ENCODE measurements at places on chromosomes 2 and 18. TPM values are rescaled to one million over a fixed set of nuclear protein-coding genes. Genes with fewer than 3 reads are reported as not detected.

- H3K4me3 ChIP-seq = no peak overlapping the region
- H3K36me3 ChIP-seq = no peaks in the 10 kb centered on the region
- H3K4me1 ChIP-seq = no peaks in the 10 kb centered on the region
- H3K27me3 ChIP-seq = no peaks in the 10 kb centered on the region
- DNase-seq = no peak
These were observed 19.4 kb downstream of the TOGARAM2 start for GRCh38 chr2:29000481-29000880.

DNA sequence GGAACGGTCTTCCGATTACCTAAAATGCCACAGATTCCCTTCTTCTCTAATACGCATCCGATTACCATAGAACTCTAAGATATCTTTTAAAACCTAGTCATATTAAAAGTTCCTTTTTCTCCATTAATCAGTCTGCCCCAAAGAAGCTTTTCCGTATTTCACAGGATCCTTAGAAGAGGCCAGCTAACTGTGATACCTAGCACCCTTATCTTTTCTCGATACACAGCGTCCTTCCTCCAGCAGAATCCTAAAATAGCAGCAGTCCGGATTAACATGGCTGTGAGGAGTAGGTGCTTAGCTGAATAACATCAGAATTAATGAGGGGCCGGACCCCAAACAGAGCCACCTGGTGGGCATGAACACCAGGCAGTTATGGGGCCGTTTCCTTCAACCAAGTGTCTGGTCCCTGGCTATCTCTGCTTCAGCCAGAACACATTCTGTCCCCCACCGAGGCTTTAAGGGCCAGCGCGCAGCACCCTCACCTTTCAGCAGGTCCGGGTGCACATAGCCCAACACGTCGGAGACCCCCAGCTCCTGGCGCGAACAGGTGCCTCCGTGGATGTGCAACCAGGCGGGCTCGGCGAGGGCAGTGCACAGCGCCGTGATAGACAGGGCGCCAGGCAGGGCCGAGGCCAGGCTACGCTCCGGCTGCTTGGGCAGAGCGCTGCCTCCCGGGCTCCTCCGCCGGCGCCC is 995 bp downstream of the TMEM127 start:
- H3K36me3 ChIP-seq = peaks cover 38% of the 10 kb centered on the region
- H3K4me1 ChIP-seq = peaks cover 47% of the 10 kb centered on the region
- no peak overlapping the region for H3K27ac ChIP-seq
- peak overlapping the region; percentile 76 for H3K4me3 ChIP-seq

DNA sequence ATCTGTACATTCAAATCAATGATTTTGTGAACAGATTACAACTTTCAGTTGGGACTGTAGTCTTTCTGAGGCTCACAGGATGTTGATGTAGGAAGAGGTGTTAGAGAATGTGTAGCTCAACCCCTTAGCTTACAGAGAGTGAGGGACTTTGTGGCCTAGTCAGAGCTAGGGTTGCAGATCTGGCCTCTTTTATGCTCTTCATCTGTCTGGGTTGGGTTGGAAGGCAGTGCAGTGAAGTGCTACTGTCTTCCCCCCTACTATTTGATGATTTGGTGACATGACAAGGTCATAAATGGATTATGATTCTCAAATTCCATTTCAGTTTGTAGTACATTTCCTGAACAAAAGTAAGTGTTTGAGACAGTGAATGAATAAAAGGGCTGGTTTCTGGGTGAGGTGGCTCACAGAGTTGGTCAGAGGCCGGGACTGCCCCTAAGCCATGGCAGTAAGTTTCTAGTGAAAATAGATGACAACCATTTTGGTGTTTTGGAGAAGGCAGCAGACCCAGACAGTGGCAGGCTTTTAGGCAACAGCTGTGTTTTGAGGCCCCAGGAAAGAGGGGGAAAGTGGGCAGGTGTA is 21.6 kb downstream of the MAP4K4 start:
- H3K36me3 ChIP-seq = no peaks in the 10 kb centered on the region
- H3K27me3 ChIP-seq = no peaks in the 10 kb centered on the region
- H3K4me1 ChIP-seq = no peaks in the 10 kb centered on the region
- H3K4me3 ChIP-seq = no peak overlapping the region
- H3K27ac ChIP-seq = no peak overlapping the region
- DNase-seq = no peak

DNA sequence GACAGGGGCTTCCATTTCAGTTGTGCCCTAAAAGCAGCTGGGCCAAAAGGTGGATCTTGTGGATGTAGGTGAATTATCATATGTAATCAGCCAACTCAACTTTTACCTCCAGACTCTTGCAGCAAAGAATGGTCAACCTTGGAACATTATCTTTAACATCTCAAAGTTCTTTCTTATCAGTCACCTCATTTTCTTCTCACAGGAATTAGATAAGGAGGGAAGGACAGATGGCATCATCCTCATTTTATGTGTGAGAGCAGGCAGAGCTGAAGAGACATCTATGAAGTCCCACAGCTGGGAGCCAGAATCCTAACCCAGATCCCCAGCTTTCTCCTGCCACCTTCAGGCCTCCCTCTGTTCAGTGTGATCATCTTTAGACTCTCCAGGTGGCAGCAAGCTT is 182.1 kb downstream of the MGAT5 start:
- H3K27me3 ChIP-seq = no peaks in the 10 kb centered on the region
- H3K4me1 ChIP-seq = peaks cover 3% of the 10 kb centered on the region

- no peaks in the 10 kb centered on the region for H3K27me3 ChIP-seq
- H3K4me3 ChIP-seq = no peak overlapping the region
- no peak for DNase-seq
- H3K4me1 ChIP-seq = peaks cover 4% of the 10 kb centered on the region
These were observed 57.0 kb upstream of the ACTR3 start for GRCh38 chr2:113832795-113833290.

Gene EPC2
- 27.9 TPM for polyA plus RNA-seq

GRCh38 chr2:72895759-72896281 is 8.6 kb downstream of the SPR start:
- H3K4me3 ChIP-seq = no peak overlapping the region
- peaks cover 11% of the 10 kb centered on the region for H3K36me3 ChIP-seq
- H3K27me3 ChIP-seq = peaks cover 40% of the 10 kb centered on the region
- no peak overlapping the region for H3K27ac ChIP-seq
- H3K4me1 ChIP-seq = peaks cover 6% of the 10 kb centered on the region

DNA sequence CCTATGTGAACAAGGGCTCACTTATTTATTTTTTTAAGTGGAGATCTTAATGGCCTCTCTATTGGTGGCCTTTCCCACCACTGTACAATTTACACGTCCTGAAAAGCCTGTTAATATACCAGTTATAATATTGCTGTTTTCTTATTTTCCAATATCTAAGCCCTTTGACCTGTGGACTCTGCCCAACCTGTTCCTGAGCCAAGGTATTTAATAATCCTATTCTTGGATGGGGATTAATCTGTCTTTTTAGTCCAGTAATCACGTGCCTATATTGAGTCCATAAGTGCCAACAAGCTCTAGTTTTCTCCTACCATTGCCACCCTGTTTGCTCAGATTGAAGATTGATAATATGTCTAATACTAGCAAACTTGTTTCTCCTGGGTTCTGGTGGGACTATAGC is 42.7 kb downstream of the MBD5 start:
- no peaks in the 10 kb centered on the region for H3K4me1 ChIP-seq
- no peaks in the 10 kb centered on the region for H3K27me3 ChIP-seq
- H3K4me3 ChIP-seq = no peak overlapping the region
- H3K36me3 ChIP-seq = no peaks in the 10 kb centered on the region

- H3K4me3 ChIP-seq = no peak overlapping the region
- H3K27ac ChIP-seq = peak overlapping the region; percentile 85
- peaks cover 3% of the 10 kb centered on the region for H3K36me3 ChIP-seq
- H3K27me3 ChIP-seq = no peaks in the 10 kb centered on the region
- peak; percentile 42 for DNase-seq
These were observed 101.2 kb downstream of the KCTD18 start for GRCh38 chr2:200408428-200409316.

- H3K4me3 ChIP-seq = peak overlapping the region; percentile 73
- no peaks in the 10 kb centered on the region for H3K27me3 ChIP-seq
- peaks cover 3% of the 10 kb centered on the region for H3K36me3 ChIP-seq
- peak overlapping the region; percentile 8 for H3K27ac ChIP-seq
- peak; percentile 40 for DNase-seq
These were observed 1.4 kb downstream of the UBE2F start for GRCh38 chr2:237968048-237968862.

DNA sequence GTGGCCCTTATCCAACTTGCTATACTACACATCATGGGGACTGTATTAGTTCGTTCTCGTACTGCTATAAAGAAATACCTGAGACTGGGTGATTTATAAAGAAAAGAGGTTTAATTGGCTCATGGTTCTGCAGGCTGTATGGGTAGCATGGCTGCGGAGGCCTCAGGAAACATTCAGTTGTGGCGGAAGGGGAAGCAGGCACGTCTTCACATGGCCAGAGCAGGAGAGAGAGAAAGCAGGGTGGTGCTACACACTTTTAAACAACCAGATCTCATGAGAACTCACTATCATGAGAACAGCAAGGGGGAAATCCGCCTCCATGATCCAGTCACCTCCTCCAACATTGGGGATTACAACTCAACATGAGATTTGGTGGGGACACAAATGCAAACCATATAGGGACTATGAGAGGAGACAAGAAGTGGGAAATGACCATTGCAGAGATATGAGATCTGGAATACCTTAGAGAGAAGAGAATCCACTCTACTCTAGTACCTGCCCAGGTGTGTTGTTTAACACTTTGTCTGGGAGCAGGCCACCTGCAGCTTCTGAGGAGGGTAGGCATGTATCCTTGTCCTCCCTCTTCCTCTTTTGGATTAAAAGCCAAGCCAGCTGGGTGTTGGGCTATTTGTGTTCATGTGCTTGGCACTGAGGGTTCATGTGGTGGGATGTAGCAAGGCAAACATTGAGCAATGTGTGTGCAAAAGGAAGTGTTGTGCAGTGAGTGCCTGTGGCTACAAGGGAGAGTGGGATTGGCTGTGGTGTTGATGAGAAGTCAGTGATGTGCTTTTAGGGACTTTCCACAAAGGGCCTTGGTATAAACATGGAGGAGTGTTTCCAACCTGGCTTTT is 22.8 kb downstream of the TTLL4 start:
- H3K4me3 ChIP-seq = no peak overlapping the region
- peaks cover 9% of the 10 kb centered on the region for H3K4me1 ChIP-seq
- no peaks in the 10 kb centered on the region for H3K27me3 ChIP-seq
- DNase-seq = no peak
- no peak overlapping the region for H3K27ac ChIP-seq
- peaks cover 20% of the 10 kb centered on the region for H3K36me3 ChIP-seq

Gene GCG
- 83.8 TPM for polyA plus RNA-seq

GRCh38 chr2:98917031-98917471 is 19.0 kb downstream of the CRACDL start:
- no peak for DNase-seq
- H3K36me3 ChIP-seq = no peaks in the 10 kb centered on the region
- no peaks in the 10 kb centered on the region for H3K4me1 ChIP-seq

GRCh38 chr2:54482715-54483114 is 26.6 kb downstream of the SPTBN1 start:
- no peaks in the 10 kb centered on the region for H3K27me3 ChIP-seq

GRCh38 chr2:106184394-106184793 is 9.7 kb downstream of the UXS1 start:
- DNase-seq = no peak
- no peaks in the 10 kb centered on the region for H3K4me1 ChIP-seq
- H3K27ac ChIP-seq = no peak overlapping the region
- H3K4me3 ChIP-seq = no peak overlapping the region

- H3K4me1 ChIP-seq = no peaks in the 10 kb centered on the region
- no peak overlapping the region for H3K4me3 ChIP-seq
- H3K36me3 ChIP-seq = no peaks in the 10 kb centered on the region
- H3K27me3 ChIP-seq = no peaks in the 10 kb centered on the region
These were observed 25.3 kb downstream of the EMILIN2 start for GRCh38 chr18:2872095-2872494.

Gene FOSL2
- 57.5 TPM for polyA plus RNA-seq

Gene PAX3
- 0.03 TPM for polyA plus RNA-seq

GRCh38 chr2:139196754-139197153 is 416.6 kb upstream of the NXPH2 start:
- H3K36me3 ChIP-seq = no peaks in the 10 kb centered on the region
- H3K27me3 ChIP-seq = no peaks in the 10 kb centered on the region
- H3K4me3 ChIP-seq = no peak overlapping the region
- H3K4me1 ChIP-seq = no peaks in the 10 kb centered on the region
- no peak for DNase-seq
- H3K27ac ChIP-seq = no peak overlapping the region

Gene TCF23
- polyA plus RNA-seq = 0.10 TPM

Gene ITPRIPL1
- polyA plus RNA-seq = 1.9 TPM

Gene TEX44
- not detected for polyA plus RNA-seq

DNA sequence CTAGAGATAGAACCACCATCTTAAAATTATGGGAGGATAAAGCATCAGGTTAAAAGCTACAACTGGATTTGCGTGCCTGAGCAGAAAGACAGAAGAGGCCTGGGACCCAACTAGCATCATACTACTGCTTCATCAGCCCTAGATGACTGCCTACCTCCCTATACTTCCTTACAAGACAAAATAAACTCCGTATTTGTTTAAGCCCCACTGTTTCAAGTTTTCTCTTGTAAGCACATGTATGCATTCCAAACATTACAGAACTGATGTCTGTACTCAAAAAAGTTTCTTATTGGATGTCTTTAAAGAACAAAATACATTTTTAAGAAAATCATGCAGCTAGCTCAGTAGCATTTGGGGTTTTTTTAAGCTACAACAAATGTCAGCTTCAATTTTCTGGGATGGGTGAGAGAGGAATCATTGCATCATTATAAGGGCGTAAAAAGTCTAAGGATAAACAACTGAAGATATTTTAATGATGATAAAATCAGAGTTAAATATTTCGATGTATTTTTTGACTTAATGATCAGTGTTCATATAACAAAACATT is 213.1 kb downstream of the EXOC6B start:
- no peaks in the 10 kb centered on the region for H3K27me3 ChIP-seq
- H3K36me3 ChIP-seq = no peaks in the 10 kb centered on the region
- no peaks in the 10 kb centered on the region for H3K4me1 ChIP-seq
- H3K27ac ChIP-seq = no peak overlapping the region
- no peak for DNase-seq

Gene RSAD2
- 3.7 TPM for polyA plus RNA-seq

Gene GAREM2
- 2.4 TPM for polyA plus RNA-seq

DNA sequence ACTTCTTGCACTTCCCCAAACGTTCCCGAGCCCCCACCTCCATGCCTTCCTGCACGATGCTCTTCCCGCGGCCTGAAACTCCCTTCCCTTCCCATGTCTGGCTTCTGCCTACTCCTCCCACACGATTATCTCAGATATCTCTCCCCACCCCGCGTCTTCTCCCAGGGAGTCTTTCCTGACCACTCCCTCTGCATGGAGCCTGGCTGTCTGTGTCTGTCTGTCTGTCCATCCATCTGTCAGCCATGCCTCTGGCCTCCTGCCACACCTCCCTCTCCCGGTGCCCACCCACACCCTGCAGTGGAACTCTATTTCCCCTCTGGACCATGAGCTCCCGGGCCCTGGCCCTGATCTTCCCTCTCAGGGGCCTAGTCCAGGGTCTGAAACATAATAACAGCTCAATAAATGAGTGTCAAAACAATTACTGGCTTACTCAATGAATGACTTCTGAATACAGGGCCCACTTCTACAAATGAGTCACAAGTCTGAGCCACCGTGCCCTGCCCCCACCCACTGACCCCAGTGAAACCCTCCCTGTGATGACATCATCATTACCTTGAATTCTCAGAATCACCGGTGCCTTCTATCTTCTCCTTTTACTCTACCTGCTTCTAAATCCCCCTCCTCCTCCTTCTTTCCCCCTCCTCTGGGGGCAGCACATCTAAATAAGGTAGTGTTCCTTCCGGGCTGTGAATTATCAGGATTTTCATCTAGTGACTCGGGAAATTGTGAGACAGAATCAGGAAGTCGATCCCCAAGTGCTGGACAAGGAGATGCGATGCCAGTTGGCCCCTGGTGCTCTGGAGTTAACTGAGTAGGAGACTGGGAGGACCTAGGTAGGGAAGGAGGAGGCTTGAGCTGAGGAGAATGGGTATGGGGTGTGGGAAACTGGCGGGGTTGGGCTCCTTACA is 46.1 kb upstream of the PLB1 start:
- DNase-seq = peak; percentile 48
- no peak overlapping the region for H3K4me3 ChIP-seq
- H3K36me3 ChIP-seq = no peaks in the 10 kb centered on the region
- no peaks in the 10 kb centered on the region for H3K27me3 ChIP-seq
- peaks cover 3% of the 10 kb centered on the region for H3K4me1 ChIP-seq
- no peak overlapping the region for H3K27ac ChIP-seq
